ENCODE measurements at places on chromosomes 1 and 21. TPM values are rescaled to one million over a fixed set of nuclear protein-coding genes. Genes with fewer than 3 reads are reported as not detected.

DNA sequence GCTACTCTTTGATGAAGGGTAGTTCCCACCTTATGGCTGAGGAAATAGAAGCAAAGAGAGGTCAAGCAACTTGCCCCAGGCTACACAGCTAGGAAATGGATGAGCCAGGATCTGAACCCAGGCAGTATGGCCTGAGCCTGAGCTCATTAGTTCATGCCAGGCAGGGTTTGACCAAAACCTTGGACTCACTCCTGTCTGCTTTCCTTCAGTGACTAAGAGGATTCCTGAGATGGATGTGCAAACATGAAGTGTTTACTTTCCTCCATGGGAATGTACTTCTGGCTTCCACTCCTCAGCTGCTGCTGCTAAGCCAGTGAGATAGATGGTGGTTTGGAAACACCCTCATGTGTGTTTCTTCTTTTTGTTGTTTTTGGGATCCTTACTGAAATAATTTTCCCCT, 35.1 kb upstream of the ERRFI1 start:
- DNase-seq: peak; percentile 67

- DNase-seq: no peak
Observed at GRCh38 chr1:173005196-173005864, 45.4 kb downstream of the TNFSF18 start.

DNA sequence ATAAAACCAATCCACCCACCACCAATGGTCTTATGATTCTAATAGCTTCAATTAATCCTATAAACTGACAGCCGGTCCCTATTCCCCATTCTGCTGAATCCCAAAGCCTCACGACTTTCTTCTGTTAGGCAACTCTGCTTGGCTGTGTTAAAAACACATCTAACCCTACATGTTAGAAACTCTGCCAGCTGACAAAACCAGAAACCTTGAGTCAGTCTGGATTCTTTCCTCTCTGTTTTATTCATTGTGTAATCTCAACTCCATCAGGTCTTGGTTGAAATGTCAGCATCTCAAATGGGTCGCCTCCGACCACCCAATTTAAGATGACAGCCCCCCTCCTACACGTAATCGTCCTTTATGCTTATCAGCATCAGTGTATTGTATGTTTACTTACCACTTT, 312.1 kb downstream of the DISC1 start:
- no peak for DNase-seq

The TRIM58 gene
- 6.0 TPM for total RNA-seq

The S100A1 gene
- 16.5 TPM for total RNA-seq

DNA sequence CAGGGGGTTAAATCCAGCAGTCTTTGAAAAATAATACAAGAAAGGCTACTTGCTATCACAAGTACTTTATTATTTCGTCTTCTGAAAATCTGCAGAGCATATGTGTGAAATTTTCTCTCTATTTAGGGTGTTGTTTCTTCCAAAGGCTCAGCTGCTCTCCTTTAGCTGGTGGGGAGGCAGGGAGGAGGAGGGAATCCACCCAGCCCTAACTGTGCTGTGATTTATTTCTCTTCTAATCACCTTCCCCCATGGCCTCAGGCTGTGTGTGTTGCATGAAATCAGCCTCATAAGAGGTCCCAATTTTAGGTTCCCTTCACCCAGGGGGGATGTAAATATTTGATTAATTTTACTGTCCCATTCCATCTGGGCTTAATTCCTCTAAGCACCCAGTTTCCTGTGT, 77.6 kb upstream of the PGBD5 start:
- DNase-seq: no peak

DNA sequence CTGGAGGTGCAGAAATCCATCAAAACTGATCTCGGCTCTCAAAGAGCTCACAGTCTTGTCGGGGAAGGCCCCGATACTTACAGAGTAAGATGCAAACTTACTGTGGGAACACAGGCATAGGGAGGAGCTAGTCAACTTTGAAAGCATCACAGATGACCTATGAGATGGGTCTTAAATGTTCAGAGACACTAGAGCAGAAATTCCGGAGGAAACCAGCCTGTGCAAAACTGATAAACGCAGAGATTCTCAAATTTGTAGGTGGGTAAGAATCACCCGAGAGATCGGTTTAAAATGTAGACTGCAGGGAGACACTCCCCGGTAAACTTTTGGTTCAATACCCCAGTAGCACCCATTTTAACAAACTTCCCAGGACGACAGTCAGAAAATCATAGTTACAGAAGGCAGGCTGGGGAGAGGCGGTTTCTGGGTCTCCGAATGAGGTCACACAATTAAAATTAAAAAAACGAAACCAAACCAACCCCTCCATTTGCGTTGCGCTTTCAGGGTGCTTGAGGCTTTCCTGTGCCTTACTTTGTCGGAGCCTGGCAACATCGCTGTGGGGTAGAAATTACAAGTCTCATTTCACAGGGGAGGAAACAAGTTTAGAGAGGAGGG, 755 bp upstream of the THRAP3 start:
- DNase-seq: no peak

DNA sequence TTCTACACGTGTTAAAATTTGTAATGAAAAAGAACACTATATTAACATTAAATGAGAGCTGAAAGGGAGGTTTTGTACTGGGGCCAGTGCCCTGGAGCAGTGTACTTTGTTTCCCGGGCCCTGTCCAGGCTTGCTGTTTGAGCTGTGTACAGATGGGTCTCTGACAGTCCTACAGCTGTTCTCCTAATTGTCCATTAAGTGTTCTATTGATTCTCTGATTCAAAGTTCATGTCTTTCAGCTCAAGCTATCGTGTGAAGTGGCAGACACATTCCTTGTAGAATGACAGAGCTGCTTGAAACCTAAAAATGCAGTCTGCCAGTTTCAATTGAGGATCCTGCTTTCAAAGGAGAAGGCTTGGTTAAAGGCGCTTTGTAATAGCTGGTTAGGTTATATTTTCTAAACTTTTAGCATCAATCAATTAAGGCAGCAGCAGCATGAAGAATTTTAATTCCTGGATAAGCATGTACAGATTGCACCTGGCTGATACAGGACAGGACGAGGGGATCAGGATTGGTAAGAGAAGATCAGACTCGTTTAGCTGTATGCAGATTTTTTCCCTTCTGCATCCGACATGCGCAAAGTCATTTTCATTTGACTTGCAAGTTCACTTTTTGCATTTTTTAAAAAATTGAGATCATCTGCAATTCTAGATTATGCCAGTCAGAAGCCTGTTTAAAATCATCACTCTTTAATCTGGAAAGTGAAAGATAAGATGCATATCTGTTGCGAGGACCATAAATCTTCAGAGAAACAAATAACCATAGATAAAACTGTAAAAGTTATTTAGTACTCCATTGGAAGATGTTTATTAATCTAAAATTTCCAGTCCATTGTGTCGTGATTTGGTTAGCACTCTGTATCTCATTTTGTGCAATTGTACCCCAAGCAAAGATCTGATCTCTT, 98.5 kb downstream of the ATG4C start:
- DNase-seq: no peak

- no peak for DNase-seq
Observed at GRCh38 chr1:158689110-158689509, 2.6 kb upstream of the SPTA1 start.

DNA sequence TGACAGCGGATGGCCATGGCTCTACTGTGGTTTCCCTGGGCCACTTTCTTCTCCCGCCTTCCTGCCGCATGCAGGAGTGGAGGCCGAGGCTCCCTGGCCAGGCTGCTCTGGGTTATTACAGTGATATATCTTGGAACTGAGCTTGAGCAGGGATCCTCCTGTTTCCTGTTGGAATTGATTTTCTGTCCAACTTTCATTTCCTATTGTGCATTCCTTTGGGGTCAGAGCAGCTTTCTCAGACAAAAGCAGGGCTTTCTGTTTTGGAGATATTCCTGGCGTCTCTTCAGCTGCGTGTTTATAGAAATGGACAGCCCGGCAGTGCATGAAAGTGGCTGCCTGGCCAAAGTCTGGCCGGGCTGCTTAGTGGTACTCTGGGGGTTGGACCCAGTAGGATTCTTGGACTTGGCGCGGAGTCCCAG, 146.4 kb downstream of the KIF26B start:
- no peak for DNase-seq

The VWA1 gene
- 41.6 TPM for total RNA-seq

GRCh38 chr1:69320757-69321211, 246.9 kb upstream of the LRRC7 start:
- DNase-seq: no peak

The FAM78B gene
- total RNA-seq: not detected

DNA sequence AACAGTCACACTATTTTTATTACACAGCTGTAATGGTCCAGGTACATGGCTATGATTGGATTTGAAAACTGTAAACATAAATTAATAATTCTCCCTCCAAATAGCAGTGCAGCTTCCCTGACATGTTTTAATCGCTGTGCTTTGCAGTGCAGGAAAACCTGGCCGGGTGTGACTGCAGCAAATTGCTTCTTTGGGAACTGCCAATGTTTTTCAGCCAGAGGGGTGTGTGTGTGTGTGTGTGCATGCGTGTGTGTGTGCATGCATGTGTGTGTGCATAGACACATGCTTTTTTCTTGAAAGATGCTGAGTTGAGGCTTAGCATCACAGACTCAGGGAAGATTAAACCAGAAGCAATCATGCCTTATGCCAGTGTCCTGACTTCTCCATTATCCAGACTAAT, 231.2 kb downstream of the PRDM2 start:
- no peak for DNase-seq

The LCE2B gene
- not detected for total RNA-seq

DNA sequence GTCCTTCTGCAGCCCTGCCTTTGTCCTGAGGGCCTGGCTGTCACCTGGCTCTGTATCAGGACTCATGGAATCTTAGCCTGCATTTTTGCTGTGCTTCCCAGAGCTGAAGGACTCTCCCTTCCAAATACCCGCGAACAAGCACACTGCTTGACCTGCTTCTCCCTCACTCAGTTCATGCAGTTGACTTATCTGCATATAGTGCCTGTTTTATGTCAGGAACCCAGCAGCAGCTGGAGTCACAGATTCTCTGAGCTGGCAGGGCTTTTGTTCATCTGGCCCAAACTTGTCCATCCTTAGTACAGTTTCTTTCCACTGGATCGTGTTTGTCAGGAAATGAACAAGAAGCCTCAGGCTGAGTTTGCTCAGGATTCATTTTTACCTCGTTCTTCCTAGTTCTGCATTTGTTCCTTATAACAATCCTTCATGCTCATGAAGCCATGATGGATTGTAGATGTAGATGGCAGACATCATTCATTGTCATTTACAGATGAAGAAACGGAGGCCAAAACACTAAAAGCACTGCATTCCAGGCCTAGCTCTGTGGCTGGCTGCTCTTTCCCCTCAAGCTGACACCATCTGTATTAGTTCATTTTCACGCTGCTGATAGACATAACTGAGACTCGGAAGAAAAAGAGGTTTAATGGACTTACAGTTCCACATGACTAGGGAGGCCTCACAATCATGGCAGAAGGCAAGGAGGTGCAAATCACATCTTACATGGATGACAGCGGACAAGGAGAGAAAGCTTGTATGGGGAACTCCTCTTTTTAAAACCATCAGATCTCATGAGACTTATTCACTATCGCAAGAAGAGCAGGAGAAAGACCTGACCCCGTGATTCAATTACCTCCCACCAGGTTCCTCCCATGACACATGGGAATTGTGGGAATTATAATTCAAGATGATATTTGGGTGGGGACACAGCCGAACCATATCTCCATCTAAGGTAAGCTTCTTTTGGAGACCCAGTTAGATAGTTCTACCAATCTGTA, 150.9 kb downstream of the HIVEP3 start:
- no peak for DNase-seq

DNA sequence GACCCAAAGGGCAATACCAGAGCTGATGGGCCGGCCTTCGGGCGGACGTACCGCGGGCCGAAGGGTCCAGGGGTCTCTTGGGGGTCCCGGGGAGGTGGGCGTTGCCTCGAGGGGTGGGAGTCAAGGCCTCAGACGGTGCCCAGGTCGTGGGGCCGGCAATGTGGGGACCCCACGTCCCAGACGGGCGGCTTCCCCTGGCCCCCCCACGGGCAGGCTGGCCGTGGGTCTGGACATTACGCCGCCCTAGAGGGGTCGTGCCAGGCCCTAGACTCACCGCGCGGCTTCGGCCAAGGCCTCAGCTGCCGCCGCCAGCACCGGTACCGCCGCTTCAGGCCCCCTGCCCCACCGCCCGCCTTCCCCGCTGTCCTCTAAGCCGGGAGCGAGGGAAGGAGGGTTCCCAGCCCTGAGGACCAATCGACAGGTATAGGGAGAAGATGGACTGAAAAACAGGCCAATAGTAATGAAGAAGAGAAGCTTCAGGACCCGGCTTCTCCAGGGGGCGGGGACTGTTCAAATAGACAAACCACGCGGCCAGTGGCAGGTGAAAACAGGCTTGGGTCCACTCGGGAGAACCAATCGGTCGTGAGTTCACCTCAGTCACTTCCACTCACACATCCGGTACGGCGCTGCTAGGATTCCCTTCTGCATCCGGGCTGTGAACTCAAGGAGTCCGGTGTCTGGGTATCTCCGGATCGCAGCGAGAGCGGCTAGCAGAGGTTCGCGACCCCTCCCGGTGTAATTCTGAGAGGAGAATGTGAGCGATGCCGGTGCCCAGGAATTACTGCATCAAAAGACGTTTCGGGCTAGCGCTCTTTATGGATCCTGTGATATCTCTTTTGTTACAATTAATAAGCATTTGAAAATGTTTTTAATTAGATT, at the start of gene MTOR:
MTOR (minus strand) TSS at position 381 of the 879 bp plus-strand sequence. CDS start 3,142 bp downstream, outside the sequence.
- DNase-seq: peak; percentile 96

The TSPEAR gene
- not detected for total RNA-seq

GRCh38 chr21:46122758-46123683, 25.1 kb downstream of the COL6A2 start:
- no peak for DNase-seq

The RPE65 gene
- not detected for total RNA-seq

DNA sequence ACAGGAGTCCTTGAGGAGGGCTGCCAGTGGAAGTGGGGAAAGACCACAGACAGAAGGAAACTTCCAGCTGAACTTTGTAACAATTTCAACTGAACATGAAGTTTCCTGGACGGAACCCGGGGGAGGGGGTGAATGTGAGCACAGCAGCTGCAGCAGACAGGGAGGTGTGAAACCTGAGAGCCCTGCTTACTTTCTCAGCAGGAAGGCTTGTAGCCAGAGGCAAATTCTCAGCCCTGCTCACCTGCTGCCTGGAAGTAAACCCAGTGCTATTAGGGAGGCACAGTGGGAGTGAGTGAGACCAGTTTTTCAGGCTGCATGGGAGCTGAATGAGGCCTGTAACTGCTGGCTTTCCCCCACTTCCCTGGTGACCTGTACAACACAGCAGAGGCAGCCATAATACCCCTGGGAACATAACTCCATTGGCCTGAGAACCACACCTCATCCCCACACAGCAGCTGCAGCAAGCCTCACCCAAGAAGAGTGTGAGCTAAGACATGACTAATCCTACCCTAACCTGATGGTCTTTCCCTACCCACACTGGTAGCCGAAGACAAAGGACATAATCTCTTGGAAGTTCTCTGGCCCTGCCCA, 9.6 kb upstream of the SPRR2F start:
- no peak for DNase-seq

The PRMT2 gene
- 98.8 TPM for total RNA-seq

Measured in epithelial cell of proximal tubule (primary cell).